Suprapubic skin (tissue), 4 donors: ENCODE measurements at places on chromosomes 1 and 21. TPM values are rescaled to one million over a fixed set of nuclear protein-coding genes. Genes with fewer than 3 reads are reported as not detected.

RCAN3 gene
- 27.0 TPM for total RNA-seq

CAPZB gene
- 130 TPM for total RNA-seq

LYPLA2 gene
- total RNA-seq: 76.9 TPM

DDI2 gene
- total RNA-seq: 90.0 TPM

FCRL2 gene
- total RNA-seq: not detected

ZFP69B gene
- total RNA-seq: 0.55 TPM

TMEM269 gene
- total RNA-seq: not detected

ERG gene
- 10.1 TPM for total RNA-seq

SYT2 gene
- 0.11 TPM for total RNA-seq

UTS2 gene
- not detected for total RNA-seq
